H9 (cell line): ENCODE measurements at places on chromosomes 16 and 17.

- no peak for DNase-seq
Observed at GRCh38 chr17:77417575-77417974, 276.8 kb downstream of the SEC14L1 start.

DNA sequence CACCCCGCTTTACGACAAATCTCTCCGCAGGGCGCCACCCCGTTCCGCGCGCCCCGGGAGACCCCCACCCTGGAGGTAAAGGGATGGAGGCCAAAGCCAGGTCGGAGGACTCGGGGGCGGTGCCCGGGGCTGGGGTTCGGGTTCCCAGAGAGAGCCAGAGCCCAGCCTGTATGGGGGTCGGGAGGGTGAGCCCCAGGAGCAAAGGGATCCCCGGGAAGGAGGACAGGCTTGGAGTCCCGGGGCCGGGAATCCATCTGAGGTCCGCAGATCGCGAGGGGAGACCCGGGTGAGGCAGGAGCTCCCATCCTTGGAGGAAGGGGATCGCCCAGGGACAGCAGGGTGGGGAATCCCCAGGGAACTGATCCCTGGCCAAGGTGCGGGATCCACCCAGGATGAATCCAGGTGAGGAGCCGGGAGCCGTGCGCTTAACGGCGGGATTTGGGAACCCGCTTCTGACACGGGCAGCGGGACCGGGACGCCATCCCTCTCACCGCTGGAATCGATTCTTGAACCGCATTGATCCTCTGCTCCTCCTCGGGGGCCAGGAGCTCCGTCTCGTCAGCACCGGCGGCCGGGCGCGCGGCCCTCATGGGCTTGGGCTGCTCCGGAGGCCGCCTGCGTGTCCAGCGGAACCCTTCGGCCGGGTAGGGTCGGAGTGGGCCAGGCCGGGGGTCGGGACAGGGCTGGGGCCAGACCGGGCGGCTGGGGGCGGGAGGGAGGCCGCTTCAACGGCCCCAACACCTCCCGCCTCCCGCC lies at the start of gene MMD:
MMD (minus strand) TSS at position 657 of the 756 bp plus-strand sequence; CDS start at position 517, 140 bp downstream.
- DNase-seq, result no peak

- DNase-seq, result no peak
Observed at GRCh38 chr16:53775821-53776431, 72.0 kb downstream of the FTO start.

DNA sequence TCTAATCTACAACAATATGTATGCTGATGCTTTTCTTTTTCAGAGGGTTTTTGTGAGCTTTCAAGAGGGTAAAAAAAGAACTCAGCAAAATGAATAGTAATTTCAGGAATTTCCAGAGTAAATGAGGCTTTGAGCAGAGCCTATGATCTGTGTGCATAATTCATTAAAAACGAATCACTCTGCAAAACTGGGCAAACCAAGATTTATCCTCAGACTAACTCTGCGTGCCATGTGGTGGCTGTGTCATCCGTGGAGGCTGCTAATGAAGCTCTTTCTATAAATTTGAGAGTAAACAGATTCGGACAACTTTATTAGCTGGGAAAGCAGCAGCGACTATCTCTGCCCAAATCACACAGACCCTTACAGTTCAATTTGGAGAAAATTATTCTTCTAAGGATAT lies 83.8 kb downstream of the FOXL1 start:
- no peak for DNase-seq

DNA sequence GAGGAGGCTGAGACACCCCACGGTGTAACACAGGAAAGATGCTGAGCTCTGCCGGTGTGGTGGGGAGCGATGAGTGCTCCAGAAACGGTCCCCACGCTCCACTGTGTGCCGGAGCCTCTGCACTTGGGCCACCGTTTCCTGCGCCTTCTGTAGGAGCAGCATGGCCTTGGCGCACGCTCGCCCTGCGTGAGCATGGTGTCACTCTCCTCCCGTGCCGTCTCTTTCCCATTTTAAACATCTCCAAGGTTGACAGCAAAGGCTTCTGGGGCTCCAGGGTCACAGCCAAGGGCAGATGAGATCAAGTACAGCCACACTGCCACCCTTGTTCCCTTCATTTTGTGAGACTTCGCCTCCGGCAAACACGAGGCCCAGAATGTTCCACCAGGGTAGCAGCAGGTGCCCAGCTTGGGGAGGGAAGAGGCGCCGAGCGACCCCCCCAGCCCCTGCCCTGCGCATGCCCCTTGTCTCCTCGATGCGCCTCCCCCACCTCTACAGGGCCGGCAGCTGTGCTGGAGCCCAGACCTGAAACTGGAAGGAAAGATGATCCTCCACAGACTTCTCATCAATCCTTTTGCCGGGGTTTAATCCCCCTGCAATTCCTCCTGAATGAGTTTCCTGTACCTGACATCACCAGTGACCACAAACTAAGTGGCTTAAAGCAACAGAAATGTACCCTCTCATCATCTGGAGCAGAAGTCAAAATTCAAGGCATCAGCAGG lies 19.9 kb upstream of the OSGIN1 start:
- no peak for DNase-seq

DNA sequence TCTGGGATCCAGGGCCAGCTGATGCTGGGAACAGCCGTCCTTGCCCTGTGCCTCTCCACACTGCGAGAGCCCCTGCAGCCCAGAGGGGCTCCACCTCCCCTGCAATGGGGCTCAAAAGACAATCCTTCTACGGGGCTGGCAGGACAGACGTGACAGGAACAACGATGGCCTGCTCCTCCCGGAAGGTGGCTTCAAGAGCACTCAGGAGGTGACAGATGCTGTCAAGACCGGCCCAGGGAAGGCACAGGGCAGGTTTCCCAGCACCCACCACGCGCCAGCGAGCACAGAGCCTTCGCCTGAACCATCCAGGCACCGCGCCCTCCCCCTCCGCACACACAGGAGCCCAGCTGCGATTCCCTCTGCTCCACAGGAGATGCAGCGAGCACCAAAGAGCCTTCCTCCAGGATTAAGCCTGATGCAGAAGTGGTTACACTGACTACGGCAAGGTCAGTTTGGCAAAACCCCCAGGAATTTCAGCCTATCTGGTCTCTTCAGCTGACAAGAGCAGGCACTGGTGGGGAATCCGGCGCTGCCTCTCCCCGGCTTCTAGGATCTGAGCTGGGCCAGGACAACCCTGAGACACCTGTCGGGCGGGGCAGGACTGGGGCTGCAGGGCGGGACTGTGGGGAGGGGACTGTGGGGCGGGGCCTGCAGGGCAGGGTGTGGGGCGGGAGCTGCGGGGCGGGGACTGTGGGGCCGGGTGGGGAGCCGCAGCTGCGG lies 103.4 kb downstream of the ZNF778 start:
- DNase-seq, result peak; percentile 75

DNA sequence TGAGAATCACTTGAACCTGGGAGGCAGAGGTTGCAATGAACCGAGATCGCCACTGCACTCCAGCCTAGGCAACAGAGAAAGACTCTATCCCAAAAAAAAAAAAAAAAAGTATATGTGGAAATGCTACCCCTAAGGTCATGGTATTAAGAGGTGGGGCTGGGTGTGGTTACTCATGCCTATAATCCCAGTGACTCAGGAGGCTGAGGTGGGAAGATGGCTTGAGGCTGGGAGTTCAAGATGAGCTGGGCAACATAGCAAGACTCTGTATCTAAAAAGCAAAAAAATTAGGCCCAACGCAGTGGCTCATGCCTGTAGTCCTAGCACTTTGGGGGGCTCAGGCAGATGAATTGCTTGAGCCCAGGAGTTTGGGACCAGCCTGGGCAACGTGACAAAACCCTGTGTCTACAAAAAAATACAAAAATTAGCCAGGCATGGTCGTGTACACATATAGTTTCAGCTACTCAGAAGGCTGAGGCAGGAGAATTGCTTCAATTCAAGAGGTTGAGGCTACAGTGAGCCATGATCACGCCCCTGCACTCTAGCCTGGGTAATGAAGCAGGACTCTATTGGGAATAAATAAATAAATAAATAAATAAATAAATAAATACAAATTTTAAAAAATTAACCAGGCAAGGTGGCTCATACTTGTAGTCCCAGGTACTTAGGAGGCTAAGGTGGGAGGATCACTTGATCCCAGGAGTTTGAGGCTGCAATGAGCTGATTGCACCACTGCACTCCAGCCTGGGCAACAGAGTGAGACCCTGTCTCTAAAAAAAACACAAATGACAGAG lies 32.3 kb upstream of the NUFIP2 start:
- DNase-seq, result no peak

GRCh38 chr17:57506774-57507127 lies 238.3 kb downstream of the CCDC182 start:
- no peak for DNase-seq

DNA sequence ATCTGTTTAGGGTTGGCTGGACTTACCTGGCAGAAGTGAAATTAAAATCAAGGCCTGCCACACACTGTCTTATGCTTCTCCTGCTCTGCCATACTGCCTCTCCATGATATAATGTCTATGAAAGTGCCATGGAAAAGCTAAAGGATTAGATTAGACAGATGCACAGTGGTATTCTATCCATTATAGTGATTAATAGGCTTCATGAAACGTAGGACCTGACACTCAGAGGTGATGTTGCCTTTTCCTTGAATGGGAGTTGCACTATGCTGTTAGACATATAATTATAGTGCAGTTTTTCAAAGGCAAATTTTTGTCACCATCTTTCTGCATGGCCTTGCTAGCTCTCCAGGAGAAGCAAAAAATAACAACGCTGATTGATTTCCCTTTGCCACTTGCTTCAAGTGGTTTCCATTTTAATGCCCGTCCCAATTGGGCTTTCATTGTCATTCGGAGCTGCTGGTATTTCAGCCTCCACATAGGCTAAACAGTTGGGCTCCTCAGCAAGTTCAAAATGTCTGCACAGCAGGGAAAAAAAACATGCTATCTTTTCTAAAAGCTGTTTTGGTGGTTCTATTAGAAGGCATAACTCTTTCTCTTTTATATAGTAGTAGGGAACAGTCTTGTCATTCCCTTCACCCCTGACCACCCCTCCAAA lies 502.8 kb upstream of the GOT2 start:
- DNase-seq, result peak; percentile 48

GRCh38 chr16:85491058-85491771 lies 121.9 kb upstream of the GSE1 start:
- peak; percentile 60 for DNase-seq

- DNase-seq, result no peak
Observed at GRCh38 chr16:65185241-65185778, 63.4 kb upstream of the CDH11 start.

DNA sequence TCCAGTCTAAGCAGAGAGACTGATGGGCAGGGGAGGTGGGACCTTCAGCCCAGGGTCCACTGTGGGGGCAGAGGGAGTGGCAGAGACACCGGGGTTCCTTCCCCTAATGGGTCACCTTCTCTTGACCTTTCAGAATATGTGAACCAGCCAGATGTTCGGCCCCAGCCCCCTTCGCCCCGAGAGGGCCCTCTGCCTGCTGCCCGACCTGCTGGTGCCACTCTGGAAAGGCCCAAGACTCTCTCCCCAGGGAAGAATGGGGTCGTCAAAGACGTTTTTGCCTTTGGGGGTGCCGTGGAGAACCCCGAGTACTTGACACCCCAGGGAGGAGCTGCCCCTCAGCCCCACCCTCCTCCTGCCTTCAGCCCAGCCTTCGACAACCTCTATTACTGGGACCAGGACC lies 2.8 kb downstream of the MIEN1 start:
- DNase-seq, result no peak

- no peak for DNase-seq
Observed at GRCh38 chr17:77420095-77420803, 279.5 kb downstream of the SEC14L1 start.

- no peak for DNase-seq
Observed at GRCh38 chr16:80733407-80733806, 71.0 kb downstream of the CDYL2 start.

- DNase-seq, result peak; percentile 61
Observed at GRCh38 chr17:82333279-82334171, at the start of gene SECTM1. Gene SECTM1, minus strand, starts transcription at chr17:82333766. Its CDS starts 6,526 bp downstream, at chr17:82327240.

- no peak for DNase-seq
Observed at GRCh38 chr16:81627024-81627423, 152.1 kb upstream of the PLCG2 start.

- no peak for DNase-seq
Observed at GRCh38 chr17:43220511-43221125, 7.8 kb downstream of the CCDC200 start.

DNA sequence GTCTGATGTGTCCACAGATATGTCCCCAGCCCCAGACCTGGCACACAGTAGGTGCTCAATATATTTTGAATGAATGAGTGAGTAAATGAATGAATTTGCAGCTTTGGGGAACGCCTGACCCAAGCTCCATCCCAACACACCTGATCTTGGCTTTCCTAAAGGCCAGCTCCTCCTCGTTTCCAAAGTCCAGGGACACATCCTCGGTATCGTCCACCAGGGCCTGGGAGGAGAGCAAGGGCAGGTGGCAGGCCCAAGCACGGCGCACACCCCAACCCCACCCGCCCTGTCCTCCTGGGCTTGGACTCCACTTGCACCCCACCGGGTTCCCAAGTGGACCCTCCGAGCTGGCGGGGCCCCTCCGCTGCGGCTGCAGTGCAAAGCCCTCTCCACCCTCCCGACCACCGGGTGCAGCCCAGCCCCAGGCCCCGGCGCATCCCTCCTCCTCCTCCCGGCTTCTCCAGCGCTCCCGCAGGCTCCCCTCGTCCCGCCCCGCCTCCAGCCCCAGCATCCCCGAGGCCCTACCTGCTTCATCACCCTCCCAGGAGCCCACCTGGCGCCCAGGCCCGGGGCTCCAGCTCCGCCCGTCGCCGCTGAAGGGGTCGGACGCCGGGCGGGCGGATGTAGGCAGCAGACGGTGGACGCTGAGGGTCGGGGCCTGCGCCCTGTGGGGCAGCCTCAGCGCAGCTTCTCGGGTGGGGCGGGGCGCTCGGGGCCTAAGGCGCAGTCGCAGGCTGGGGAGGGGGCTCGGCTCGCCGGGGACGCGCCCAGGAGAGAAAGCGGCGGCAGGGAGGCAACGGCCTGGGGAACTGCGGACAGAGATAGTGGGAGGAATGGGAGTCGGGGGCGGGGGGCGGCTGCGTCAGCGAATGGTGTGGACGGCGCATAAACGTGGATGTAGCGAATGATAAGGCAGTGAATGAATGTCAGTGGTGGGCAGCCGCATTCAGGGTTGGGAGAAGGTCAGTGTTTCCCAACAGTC lies at the start of gene TVP23A:
TVP23A (minus strand) TSS at position 832 of the 979 bp plus-strand sequence; CDS start at position 531, 301 bp downstream.
- peak; percentile 63 for DNase-seq

DNA sequence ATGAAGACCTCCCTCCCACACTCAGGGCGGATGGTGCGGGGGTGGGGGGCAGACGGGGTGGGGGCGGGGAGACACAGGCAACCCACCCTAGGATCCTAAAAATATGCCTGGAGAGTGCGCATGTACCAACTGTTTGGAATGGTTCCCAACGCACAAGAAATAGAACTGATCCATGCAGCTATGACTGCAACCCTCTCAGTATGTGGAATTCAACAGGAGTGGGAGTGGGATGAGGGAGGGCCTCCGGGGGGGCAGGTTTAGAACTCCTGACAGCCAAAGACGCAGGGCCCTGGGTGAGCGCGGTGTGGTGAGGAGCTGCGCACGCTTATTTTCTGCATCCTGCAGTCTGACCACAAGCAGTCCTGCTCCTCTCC lies 1.1 kb upstream of the P2RX5 start:
- no peak for DNase-seq

GRCh38 chr17:59533694-59534093 lies 31.7 kb upstream of the DHX40 start:
- no peak for DNase-seq

GRCh38 chr17:51045621-51046020 lies 75.0 kb downstream of the SPAG9 start:
- DNase-seq, result no peak
